Left ventricle myocardium superior (tissue), 1 donor: ENCODE measurements at places on chromosomes 13 and 19. TPM values are rescaled to one million over a fixed set of nuclear protein-coding genes. Genes with fewer than 3 reads are reported as not detected.

Gene GPR18
- total RNA-seq: not detected

Gene NLRP11
- not detected for total RNA-seq

Gene APLP1
- total RNA-seq: 25.7 TPM

Gene CD33
- 4.4 TPM for total RNA-seq

GRCh38 chr19:3096902-3097326, 2.8 kb downstream of the GNA11 start:
- no peak for DNase-seq

DNA sequence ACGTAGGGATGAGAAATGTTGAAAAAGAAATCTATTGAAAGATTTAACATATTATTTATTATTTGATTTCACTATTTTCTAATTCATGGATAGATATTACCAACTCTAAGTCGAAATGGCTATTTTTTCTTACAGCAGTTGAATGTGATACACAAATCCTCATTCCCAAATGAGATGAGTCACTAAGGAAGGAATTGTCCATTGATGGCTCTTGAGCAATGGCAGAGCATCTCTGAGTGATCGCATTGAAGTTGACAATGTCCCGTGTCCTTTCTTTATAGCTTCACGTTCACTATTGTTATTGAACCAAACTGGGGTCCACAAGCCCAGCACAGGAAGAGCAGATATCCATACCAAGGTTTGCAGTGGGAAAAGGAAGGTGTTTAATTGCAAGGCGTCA, 648.3 kb upstream of the SPRY2 start:
- no peak for DNase-seq

DNA sequence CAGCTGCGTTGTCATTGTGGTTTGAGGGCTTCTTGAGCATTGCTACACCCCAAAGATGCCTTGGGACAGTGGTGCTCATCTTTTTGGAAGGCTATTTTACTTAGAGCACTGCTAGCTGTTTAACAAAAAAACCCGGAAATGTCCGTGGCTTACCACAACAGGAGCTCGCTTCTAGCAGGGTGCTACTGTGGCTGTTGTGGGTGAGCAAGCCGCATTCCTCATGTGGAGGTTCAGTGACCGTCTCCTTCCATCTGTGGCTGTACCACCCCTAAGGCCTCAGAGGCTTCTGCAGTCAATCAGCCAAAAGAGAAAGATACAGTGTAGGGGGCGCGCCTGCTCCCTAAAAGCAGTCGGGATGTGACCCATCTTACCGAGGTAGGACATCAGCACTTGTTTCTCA, 1004.2 kb downstream of the UQCRFS1 start:
- DNase-seq: no peak

- DNase-seq: no peak
Observed at GRCh38 chr13:87344176-87344575, 327.0 kb upstream of the SLITRK5 start.

- peak; percentile 74 for DNase-seq
Observed at GRCh38 chr19:53424968-53425597, 6.7 kb upstream of the ZNF761 start.

Gene CEACAM8
- total RNA-seq: not detected

Gene ZNF699
- total RNA-seq: 2.7 TPM

DNA sequence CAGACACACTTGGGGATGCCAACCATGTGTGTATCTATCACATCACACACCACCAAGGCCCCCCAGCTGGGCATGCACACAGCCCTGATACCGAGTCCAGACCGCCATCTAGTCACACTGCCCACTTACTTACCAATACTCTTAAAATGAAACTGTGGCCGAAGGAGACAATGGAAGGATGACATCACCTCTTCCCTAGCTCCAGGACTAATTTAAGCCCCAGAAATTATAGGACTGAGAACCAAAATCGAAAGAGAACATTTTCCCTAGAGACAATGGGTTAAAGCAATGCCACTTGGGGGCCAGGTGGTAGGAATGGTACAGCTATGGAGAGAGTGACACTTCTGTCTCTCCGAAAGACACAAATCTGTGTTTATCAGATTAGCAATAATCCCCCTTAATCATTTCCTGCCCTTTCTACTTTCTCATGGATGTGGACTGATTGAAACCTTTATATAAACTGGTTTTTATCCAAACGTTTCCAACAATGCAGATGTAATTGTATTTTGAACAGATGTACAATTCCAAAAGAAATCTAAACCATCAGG, 663 bp upstream of the GGACT start:
- DNase-seq: no peak

Gene C19orf38
- total RNA-seq: 0.62 TPM

GRCh38 chr13:27919934-27920676, at the start of gene PDX1:
Gene PDX1, plus strand, starts transcription at chr13:27920000. Its CDS starts 139 bp downstream, at chr13:27920139.
- DNase-seq: peak; percentile 49

GRCh38 chr19:3145909-3146676, 10.3 kb downstream of the GNA15 start:
- DNase-seq: peak; percentile 50

Gene OR10H1
- not detected for total RNA-seq

DNA sequence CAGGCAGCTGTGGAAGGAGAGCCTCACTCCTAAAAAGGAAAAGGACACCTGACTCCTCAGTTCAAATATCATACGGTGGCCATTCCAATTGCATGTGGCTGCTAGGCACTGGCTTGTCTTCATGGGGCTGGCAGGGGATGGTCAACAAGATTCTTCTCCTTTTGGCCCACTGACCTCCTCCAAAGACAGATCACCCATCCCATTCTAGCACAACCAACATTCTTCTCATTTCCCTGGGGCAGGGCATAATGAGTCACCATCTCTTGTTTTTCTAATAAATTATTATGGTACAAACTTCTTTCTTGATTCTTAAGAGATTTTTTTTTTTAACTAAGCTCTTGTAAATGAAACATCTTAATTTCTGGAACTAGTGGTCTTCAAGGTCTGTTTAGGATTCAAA, 136.7 kb upstream of the NBEA start:
- DNase-seq: no peak

- no peak for DNase-seq
Observed at GRCh38 chr19:34474233-34474989, 7.1 kb upstream of the WTIP start.

- DNase-seq: peak; percentile 55
Observed at GRCh38 chr19:47497821-47498520, 14.0 kb upstream of the KPTN start.

- DNase-seq: no peak
Observed at GRCh38 chr19:37991176-37991835, 84.3 kb downstream of the SIPA1L3 start.

- no peak for DNase-seq
Observed at GRCh38 chr19:47651691-47652090, 42.8 kb downstream of the BICRA start.

DNA sequence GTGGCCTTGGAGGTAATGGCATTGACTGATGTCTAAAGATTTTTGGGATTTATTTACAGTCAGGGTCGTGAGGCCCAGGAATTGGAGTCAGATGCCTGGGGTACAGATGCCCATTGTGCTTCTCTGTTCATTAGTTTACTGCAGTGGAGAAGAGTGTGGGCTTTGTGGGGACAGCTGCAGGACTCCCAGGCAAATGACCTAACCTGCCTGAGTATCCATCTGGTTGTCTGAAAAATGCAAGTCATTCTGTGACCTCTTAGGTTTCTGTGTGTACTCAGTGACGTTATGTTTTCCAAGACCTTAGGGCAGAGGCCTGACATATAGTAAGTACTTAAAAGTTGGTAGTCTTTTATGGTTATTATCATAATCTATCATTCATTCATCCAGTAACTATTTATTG, 60.5 kb downstream of the SPATA13 start:
- no peak for DNase-seq

GRCh38 chr13:41962994-41963393, 2.1 kb upstream of the VWA8 start:
- DNase-seq: no peak

DNA sequence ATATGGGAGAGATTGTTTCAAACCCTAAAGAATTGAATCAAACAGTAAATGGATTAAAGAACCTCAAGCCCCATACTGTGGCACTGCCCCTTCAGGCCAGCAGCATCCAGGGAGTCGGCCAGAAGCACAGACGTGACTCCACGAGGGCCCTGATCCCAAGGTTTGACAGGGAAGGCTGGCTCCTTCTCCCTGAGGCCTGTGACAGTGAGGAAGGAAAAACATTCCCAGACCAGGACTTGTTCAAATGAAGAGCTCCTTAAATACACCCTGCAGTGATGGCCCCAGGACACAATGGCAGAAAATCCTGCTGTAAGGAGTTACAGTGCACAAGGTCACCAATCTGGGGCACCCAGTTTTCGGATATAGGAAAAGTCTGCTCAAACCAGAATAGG, 91.0 kb downstream of the COL4A1 start:
- no peak for DNase-seq

- DNase-seq: peak; percentile 86
Observed at GRCh38 chr13:51801631-51802099, 2.3 kb downstream of the DHRS12 start.

DNA sequence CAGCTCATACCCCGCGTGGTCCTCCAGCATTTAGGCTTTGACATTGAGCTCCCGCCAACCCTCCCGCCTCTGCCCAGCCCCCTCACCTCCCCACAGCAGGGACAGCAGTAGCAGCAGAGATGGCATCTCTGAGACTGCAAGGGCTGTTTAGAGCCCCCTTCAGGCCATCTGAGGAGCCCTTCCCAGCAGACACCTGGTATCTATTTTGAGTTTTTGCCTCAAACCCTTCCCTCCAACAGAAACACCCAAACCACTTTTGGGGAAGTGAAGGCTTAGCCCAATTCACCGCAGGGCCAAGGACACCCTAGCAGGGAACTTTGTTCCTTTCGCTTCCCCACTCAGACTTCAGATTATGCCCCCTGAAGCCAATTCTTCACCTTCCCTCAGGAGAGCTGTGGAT, 6.3 kb upstream of the ZNF175 start:
- no peak for DNase-seq

Gene LILRA2
- 2.0 TPM for total RNA-seq

- DNase-seq: no peak
Observed at GRCh38 chr13:67042556-67042955, 187.6 kb downstream of the PCDH9 start.

DNA sequence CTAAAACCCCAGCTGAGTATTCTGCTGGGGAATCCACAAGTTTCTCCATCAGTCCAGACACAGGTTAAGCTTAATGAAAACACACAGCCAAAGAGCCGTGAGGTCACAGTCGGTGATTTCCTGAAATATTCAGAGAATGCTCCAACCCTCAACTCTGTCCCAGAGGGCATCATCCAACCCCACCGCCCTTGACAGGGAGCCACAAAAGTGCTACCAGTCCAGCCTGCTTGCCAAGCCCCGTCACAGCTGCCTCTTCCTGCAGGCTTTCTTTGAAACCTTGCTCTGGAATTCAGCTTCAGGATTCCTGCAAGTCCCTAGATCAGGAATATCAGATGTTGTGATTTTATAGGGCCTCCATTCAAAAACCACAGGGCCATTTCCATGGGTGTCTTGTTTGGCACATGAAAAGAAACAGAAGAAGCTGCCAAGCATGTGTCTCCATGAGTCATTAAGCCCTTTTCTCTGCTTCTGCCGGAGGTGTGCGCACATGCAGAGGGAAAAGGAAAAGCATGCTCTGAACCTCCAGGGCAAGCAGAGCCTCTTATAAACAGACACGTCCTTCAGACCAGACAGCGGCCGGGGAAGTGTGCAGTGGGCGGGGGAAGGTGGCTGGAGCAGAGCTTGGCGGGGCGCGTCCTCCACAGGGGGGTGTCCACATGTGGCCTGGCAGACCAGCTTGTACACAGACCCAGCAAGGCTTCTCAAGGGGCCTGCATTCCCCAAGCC, 164.7 kb downstream of the KATNAL1 start:
- no peak for DNase-seq

DNA sequence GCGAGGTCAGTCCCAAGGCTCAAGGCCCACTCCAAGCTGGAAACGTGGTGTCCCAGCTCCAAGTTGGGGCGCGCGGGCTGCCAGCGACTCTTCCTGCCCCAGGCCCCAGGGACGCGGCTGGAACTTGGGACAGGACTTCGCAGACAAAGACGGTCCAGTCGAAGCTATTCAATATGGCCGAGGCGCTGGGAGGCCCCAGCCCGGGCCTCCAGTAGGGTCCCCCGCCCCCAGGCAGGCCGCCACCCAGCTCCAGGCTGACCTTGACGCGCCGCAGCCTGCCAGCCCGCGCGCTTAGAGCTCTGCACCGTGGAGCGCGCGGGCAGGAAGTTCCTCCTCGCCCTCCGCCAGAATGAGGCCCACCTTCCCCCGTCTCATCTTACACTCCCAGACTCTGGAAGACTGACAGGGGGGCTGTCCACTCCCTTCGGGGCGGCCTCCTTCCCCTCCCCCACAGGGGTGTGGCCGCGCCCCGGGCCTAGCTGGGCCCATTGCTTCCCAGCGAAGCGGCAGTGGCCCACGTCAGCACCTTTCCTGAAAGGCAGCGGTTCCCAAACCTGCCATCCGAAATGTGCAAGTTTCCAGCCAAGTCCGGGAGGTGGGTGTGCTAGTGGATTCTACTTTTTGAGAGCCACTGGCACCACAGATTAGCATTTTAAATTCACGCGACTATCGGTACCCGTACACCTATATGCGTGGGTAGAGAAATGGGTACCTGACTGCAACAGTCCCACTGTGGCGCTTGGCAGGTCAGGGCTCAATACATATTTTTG, at the start of gene CCDC8:
Gene CCDC8, minus strand, starts transcription at position 303 of the 770 bp plus-strand sequence. CDS start 754 bp downstream, outside the sequence.
- peak; percentile 93 for DNase-seq
